ENCODE measurements at places on chromosomes 5 and 9.

DNA sequence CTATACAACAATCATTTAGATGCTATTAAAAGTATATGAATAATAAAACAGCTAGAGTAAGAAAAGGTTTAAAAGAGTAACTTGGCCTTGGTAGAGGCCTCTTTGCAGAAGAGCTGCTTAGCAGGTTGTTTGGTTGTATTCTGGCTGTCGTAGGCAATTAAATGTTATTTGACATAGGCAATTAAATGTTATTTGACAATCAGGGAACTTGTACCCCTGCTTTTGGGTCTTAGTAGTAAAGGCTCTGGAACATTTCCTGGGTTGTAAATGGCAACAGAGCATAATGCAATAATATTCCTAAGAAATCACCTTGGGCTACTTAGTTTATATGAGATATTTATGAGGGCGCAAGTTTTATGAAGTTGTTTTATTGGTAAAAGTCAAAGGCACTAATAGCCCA is 84.4 kb upstream of the SLC28A3 start:
- DNase-seq, result no peak

DNA sequence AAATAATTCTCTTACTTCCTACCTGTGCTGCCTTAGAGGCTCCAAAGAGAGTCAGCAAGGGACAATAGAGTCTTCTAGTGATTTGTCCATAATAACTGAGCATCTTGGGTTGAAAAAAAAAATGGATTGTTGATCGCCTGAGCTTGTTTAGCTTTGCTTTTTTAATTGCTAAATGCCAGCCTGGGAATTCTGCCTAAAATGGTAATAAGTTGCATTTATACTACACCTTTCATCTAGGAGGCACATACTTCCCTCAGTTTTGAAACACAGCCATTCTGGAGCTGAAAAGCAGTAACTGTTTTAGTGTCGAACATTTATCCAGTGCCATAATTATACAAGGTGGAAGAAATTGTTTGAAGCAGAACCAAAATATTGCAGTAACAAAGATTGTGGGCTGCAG is 421.3 kb downstream of the CAAP1 start:
- DNase-seq, result no peak

DNA sequence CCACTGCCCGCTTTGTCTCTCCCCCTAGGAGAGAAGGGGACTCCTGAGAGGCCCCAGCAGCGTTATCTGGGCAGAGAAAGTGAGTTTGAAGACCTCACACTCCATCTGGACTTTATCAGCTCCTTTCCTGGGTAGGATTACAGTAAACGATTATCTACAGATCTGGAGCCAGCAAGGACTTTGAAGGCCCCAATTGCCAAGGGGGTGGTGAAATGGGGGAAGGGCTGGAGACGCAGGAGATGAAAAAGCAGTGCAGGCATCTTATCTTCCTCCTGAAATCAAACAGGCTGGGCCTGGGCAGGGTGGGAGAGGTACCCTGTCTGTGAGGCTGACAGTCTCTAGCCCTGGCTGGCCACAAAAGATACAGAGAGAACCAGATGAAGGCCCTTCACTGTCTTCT is 105.8 kb upstream of the MSX2 start:
- DNase-seq, result no peak

GRCh38 chr5:90747693-90748092 is 189.1 kb downstream of the ADGRV1 start:
- no peak for DNase-seq

DNA sequence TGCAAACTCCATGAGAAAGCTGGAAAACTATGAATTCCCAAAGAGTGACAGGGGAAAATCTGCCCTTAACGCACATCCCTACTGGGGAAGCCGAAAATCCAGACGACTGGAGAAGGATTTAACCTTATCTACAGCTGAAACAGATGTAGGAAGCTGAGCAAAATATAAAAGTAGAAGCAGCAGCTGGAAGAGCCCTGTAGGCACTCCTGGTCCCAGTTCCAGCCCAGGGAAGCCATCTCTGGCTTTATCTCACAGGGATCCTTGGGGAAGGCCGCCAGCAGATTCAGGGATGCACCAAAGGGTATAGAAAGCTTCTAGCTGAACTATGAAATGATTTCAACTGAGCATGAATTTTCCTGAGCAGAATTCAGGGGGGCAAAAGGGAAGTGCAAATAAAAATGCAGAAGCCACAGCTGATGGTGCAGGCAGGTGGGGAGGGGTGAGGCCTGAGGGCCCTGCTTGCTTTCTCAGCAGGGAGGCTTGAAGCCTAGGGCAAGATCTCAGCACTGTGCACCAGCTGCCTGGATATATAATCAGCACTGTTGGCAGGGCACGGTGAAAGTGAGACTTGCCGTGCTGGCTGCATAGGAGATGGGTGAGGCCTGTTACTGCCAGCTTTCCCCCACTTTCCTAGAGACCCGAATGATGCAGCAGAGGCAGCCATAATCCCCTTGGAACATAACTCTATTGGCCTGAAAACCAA is 2019.5 kb upstream of the NUDT12 start:
- DNase-seq, result no peak

DNA sequence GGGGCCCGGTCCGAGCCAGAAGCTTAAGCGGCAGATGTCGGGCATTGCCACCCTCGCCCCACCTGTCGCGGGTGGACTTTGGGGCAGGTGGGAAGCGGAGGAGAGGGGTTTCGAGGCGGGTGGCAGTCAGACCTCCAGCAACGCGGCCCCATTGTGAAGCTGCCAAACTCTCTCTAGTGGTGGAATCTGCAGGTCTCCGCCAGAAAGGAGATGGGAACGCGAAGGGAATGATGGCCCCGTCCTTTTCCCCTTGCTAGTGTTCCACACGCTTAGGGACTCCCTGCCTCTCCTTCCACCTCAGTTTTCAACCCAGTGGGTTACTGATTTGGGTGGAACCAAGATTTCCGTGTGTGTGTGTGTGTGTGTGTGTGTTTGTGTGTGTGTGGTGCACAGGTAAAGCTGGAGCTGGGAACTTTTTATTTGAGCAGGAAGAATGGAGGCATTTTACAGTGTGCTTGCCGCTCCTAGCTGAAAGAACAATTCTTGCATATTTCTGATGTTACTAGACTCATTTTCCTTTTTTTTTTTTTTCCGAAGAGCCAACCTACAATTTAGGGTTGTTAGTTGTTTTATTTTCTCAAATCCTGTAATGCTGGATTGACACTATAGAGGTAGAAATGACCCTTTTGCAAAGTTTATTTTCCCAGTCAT is 1.3 kb downstream of the MACIR start:
- DNase-seq, result no peak

DNA sequence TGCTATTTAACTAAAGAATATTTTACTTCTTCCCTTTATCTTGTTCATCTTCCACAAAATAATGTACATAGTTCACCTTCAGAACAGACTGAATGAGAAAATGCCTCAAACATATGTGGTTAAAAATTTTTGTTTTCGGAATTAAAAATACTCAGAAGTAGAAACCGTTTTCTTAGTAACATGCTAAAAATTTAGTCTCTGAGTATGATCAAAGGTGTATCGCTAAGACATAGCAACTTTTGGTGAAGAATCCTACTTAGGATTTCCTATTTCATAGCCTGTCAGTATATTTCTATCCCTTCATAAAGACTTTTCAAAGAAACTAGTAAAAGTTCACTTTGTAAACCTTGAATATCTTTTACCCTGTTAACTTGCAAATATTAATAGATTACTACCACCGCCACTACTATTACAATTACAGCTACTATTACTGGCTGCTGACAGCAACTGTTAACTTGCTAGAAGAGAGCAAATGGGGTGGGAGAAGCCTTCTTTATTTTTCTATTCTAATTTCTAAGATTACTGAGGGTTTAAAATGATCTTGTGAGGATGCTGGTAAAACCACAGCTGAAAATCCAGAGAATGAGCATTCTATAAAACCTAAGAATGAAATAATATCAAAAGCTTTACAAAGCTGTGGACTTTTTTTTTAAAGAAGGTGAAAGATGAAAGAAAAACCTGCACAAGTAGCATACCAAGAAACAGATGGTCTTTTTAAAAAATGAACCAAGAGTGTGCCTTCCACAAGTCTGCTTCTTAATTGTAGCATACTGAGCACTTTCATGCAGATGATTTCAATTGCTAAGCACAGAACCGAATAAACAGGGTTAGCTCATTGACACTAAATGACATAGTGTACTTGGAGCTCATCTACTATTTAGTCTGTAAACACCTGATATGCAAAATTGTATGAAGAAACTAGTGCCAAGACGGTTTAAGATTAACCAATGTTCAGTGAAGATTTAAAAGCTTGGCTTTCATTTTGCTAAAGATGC is 246.3 kb upstream of the EFNA5 start:
- DNase-seq, result no peak

- no peak for DNase-seq
Measured at GRCh38 chr5:133899506-133899905, 68.9 kb downstream of the C5orf15 start.

DNA sequence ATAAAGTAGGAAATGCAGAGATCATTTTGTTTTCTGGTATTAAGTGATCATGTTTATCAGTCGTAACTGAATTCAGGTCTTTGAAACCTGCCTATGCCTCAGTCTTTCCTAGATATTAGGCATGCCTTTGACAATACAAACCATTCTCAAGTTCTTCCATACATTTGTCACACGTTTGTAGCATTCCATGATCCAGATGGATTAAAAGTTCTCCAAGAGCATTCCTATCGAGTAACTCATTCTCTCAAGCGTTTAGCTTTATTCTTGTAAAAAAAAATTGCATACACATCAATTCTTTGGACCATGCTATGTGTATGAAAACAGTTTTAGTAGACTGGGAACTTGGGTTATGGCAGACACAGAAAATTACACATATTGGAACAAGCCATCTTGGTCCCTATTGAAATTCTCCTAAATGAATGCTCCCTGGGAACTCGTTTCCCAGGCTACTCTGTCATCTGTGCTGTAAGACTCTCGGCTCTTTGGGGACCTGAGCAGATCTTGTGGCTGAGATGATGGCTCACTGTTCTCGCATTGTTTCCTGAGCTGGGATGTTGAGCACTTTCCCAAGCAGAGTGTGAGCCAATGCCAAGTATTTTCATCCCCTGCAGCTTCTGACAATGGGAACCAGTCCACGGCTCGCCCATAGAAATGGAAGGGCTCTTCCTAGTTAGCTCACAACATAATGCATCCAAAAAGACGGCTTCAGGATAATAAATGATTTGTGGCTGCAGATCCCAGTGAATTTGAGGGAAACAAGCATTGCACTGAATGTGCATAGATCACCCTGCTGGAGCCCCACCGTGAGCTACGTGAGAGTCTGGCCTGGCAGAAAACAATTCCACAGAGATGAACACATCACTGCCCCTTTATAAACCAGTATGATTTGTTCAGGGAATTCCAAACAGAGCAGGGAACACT is 230.2 kb downstream of the IRX1 start:
- no peak for DNase-seq

GRCh38 chr5:138033907-138034306 is 1.0 kb upstream of the FAM13B start:
- DNase-seq, result no peak
